ENCODE measurements at places on chromosomes 7 and 10.

GRCh38 chr10:48336978-48337599 lies 30.6 kb downstream of the MAPK8 start:
- no peak for DNase-seq

GRCh38 chr10:105159268-105159667 lies 518.2 kb downstream of the SORCS3 start:
- DNase-seq: no peak

GRCh38 chr7:30465046-30465810 lies 13.4 kb downstream of the NOD1 start:
- no peak for DNase-seq

- peak; percentile 60 for DNase-seq
Measured at GRCh38 chr10:97991871-97992270, 38.5 kb downstream of the CRTAC1 start.

GRCh38 chr7:148505645-148506375 lies 84.8 kb upstream of the C7orf33 start:
- no peak for DNase-seq

DNA sequence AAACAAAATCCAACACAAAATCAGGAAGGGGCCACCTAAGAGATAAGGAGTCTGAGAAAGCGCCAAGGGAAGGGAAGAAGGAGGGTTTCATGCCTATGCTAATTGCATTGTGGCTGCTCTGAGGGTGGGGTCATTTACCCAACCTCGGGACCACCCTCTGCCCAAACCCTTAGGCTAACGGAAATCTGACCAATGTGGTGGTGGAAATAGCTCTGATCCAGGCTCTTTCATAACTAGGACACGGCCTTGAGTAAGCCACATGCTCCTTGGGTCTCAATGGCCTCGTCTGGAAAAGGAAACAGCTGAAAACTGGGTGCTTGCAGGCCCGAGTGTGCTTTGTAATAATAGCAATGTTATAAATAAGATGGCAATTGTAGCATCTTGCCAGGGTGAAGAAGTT lies 14.9 kb upstream of the SRGN start:
- no peak for DNase-seq

GRCh38 chr10:13100349-13101294 lies 659 bp downstream of the OPTN start:
- peak; percentile 50 for DNase-seq

DNA sequence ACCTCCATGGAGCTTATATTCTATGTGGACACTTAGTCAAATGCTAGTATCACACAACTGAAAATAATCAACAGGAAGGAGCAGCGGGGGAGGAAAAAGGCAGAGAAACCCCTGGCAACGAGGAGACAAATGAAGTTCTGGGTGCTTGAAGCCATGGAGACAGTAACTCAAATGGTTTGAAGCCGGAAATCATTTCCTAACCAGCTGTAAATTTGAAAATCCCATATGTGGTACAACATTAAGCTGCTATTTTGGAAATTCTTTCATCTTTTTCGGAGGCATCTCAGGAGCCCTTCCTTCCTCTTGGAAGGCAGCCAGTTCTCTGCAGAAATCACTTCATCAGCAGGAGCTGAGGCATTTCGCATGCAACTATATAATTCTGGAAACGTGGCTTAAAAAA lies 91.4 kb downstream of the PPP1R3C start:
- DNase-seq: no peak
